ENCODE measurements at places on chromosomes 5 and 9.

DNA sequence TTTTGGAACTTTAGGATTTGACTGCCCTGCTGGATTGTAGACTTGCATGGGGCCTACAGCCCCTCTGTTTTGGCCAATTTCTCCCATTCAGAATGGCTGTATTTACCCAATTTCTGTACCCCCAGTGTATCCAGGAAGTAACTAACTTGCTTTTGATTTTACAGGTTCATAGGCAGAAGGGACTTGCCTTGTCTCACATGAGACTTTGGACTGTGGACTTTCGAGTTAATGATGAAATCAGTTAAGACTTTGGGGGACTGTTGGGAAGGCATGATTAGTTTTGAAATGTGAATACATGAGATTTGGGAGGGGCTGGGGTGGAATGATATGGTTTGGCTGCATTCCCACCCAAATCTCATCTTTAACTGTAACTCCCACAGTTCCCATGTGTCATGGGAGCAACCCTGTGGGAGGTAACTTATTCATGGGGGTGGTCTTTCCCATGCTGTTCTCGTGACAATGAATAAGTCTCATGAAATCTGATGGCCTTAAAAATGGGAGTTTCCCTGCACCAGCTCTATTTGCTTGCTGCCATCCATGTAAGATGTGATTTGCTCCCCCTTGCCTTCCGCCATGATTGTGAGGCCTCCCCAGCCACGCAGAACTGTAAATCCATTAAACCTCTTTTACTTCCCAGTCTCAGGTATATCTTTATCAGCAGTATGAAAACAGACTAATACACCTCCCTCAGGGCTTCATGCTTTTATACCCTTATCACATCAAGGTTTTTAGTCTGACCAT is 206.6 kb downstream of the DENND1A start:
- DNase-seq, result no peak

DNA sequence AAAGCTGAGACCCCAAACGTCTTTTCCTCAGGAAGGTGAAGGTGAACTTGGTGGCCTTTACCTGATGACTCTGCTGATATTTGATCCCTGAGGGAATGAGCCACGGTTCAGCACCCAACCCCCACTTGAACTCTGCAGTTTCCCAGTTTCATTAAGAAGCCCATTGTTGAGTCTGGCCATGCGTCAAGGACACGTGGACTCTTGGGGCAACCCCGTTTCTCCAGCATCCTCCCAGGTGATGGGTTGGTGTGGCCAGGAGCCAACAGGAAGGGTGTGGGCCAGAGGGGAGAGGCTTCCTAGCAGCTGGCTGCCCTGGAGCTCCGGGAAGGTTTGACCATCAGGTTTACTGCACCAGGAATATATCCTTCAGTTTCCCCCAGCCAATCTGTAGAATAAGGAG is 59.5 kb upstream of the GNE start:
- DNase-seq, result no peak

GRCh38 chr5:169299191-169299662 is 1.7 kb downstream of the SLIT3 start:
- no peak for DNase-seq

GRCh38 chr5:32916648-32917047 is 205.5 kb downstream of the NPR3 start:
- DNase-seq, result no peak

DNA sequence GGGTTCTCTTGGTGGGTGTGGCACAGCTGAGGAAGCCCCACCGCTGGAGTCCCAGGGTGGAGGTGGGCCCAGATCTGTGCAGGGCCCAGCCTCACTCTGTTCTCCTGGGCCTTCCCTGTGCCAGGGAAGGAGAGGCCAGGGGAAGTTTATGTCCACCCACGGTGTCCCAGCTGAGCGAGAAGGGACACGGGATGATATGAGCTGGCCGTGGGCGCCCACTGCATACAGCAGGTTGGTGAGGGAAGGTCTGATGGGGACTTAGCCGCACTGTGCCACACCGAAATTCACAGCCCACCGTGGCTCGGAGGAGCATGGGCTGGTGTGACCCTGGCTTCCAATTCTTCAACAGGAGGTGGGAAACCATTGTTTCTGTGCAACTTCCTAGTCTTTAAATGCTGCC is 33.9 kb downstream of the UNC5A start:
- no peak for DNase-seq

DNA sequence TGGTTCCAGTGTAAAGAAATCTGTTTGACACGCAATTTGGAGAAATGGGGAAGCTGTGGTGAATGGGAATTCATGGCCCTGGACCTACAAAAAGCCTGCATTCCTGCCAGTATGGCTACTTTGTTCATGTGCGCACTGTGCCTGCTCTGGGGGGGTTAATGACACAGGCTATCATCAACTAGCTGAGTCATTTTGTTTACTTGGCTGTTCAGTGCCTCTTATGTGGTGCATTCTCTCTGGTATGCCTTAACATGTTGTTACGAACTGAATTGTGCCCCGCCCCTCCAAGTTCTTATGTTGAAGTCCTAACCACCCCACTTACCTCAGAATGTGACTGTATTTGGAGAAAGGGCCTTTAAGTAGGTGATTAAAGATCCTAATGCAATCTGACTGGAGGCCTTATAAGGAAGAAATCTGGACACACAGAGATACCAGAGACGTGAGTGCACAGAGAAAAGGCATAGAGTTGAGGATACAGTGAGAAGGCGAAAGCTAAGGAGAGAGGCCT is 20.4 kb upstream of the UBAP1 start:
- peak; percentile 25 for DNase-seq

- DNase-seq, result no peak
Observed at GRCh38 chr9:68747043-68747533, 42.0 kb downstream of the PIP5K1B start.

DNA sequence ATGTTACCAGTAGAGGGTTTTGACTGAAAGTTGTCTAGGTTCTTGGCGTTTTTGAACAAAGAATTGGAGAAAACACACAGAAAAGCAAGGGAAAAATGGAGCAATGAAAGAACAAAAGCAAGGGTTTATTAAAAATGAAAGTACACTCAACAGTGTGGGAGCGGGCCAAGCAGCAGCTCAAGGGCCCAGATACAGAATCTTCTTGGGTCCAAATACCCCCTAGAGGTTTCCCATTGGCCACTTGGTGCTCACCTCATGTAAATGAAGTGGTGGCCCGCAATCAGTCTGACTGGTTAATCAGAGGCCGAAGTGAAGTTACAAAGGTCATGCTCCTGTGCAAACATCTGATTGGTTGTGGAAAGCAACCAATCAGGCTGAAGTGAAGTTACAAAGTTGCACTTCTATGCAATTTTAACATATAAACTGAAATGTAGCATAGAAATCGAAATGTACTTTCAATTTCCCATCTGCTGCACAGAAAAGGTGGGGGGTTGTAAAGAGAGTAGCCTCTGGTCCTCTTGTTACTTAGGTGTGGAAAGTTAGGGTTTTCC is 1.9 kb upstream of the GM2A start:
- no peak for DNase-seq

DNA sequence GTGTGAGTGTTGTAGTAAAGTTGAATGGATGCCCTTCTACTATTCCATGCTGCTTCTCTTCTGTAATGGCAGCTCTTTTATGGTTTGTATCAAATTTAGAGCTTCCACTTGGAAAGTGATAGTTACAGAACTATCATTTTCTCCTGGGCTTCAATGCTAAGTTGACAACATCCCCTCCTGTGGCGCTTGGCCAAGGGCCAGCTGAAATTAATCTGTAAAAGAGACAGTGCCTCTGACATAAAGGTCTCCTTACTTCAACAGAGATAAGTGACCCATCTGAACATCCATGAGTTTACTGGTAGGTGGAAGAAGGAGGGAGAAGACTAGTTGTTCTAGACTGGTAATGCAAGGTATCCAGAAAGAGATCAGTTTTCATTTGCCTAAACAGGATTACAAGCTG is 39.7 kb downstream of the CHSY3 start:
- no peak for DNase-seq

Measured in NCI-H2081 (cell line).